ENCODE measurements at places on chromosomes 16 and 17.

DNA sequence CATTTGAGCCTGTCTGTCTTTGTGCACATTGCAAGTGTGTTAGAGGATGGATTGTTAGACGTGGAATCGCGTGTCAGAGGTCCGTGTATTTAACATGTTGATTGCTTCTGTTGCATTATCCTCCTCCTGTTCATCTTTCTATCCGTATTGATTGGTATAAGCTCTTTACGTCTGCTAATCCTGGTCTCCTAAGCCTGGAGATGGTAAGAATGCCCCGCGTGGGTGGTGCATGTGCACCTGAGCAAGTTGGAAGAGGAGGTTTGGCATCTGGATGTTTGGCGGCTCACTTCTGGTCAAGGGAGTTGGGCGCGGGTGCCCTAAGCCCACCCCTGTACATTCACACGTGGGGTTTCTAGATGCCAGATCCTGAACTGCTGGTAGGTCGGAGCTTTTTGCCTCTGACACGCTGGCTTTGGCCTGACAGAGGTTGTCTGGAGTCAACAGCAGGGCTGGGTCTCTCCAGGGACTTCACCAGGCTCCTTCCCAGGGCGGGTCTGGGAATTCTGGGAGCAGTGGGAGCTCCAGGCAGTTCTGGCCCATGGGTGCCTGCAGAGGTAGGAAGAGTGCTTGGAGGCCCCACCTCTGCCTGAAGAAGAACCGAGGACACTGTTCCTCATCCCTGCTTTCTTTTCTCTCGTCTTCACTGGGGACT is 107.3 kb downstream of the OR1D5 start:
- DNase-seq, result no peak

GRCh38 chr17:42203354-42203753 is 9.1 kb upstream of the GHDC start:
- DNase-seq, result no peak

DNA sequence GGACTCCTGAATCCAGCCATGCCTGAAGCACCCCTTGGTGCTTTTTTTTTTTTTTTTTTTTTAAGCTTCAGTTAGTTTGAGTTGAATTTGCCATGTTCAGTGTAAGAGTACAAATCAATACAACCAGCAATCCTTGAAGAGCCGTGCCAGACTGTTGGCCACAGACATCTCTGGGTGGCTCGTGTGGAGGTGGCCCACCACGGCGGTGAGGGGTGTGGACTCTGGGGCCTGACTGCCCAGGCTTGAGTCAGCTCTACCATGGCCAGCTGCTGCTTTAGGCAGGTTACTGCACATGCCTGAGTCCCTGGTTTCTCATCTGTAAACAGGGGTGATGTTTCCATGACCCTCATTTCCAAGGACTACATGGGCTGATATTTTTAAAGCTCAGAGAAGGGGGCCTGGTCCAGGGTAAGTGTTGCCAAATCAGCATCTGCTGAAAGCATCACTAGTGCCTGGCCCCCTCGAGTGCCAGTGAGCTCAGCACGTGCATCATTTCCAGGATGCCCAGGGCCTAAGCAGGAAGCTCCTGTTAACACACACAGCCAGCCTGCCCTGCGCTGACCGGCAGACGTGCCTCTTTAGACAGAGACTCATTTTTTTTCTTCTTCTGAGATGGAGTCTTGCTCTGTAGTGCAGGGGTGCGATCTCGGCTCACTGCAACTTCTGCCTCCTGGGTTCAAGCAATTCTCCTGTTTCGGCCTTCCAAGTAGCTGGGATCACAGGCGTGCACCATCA is 90.1 kb downstream of the DNAH17 start:
- no peak for DNase-seq

DNA sequence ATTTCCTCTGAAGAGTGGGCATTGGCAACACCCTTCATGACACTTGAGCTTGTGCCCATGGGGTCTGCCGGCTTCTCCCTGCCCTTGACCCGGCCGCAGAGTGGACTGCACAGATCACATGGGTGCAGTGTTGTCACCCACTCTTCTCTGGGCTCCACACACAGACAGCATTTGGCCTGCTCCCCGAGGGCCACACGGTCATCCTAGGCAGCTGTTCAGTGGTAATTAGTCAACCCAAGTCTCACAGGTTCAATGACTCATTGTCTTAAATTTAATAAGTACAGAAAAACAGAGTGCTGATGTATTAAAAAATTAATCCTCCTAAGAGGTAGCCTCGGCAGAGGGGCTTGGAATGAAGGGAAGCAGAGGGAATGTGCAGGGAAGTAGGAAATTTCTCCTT is 204.8 kb downstream of the MSI2 start:
- DNase-seq, result no peak

DNA sequence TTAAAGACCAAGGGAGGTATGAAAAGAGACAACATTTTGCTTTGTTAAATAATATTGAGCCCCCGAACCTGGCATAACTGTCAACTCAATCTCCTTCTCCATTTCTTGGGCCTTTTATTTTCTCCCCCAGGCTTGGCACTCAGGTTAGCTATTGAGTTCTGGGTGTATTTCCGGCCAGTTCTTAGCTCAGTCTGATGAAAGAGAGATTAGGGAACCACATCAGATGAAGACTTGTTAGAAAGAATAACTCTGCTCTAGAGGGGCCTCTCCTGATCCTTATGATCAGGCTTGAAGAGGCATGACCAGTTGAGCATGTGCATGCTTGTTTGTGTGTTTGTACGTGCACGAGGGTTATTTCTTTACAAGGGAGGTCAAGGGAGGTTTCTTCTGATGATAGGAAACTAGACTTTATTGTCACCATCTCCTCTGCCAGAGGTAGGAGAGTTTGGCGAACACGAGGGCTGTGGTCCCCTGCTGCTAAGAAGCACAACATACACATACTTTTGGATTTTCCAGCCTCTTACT is 29.2 kb upstream of the HS3ST2 start:
- DNase-seq, result no peak

- DNase-seq, result peak; percentile 21
Observed at GRCh38 chr16:30997725-30998711, 12.4 kb downstream of the STX1B start.

- DNase-seq, result no peak
Observed at GRCh38 chr16:85570735-85571562, 42.2 kb upstream of the GSE1 start.

- no peak for DNase-seq
Observed at GRCh38 chr16:21563676-21564075, 35.7 kb upstream of the METTL9 start.

DNA sequence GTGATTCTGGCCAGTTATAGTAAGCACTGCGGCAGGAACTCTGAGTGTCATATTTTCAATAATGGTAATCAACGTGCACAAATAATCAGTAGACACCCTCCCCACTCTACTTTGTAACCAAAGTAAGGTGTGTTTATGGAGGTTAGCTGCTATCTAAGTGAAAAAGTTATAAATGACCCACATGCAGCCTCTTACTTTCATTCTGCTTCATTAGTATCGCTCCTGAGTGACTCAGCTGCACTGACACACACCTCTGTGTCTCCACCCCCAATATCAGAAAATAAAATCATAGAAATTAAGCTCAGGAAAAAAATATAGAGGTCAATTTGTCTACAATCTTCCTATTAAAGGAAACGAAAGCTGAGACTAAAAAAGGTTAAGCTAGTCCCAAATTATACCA is 64.1 kb upstream of the TRAP1 start:
- no peak for DNase-seq

DNA sequence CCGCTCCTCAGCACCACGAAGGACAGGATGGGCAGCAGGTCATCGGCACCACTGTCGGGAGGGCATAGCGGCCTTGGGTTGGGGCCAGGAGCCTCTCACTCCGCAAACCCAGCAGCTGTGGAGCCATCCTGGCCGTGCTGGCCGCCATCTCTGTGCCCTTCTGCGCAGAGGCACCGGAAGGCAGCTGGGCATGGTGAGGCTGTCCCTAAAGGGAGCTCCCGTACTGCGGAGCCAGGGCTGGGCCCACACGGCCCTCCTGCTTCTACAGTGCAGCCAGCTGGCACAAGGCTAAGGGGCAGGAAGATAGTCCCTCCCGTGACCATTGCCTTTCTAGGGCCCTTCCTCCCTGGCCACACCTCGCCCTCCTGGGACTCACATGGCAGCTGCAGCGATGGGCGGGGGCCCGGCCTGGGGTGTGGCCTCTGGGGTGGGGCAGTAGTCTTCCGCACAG is 7.0 kb upstream of the SPATA2L start:
- no peak for DNase-seq

GRCh38 chr16:9518051-9518450 is 426.6 kb downstream of the HAPSTR1 start:
- no peak for DNase-seq

- no peak for DNase-seq
Observed at GRCh38 chr16:75471723-75472633, 7.5 kb upstream of the TMEM170A start.

DNA sequence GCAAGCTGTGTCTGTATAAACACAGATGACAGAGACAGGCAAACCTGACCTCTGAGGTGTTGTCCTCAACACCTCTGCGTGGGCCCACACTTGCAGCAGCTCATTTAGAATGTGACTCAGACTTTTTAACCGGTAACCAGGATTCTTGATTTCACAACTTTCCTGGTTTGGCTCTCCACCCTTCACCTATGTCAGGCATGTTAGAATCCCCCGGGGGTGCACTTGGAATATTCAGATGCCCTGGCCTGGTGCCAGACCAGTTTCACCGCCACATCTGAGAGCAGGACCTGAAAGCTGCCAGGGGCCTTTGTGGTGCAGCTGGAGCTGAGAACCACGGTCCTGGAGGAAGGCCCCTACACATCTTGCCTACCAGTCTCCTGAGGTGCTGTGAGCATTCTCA is 4.8 kb downstream of the DHODH start:
- DNase-seq, result no peak

- no peak for DNase-seq
Observed at GRCh38 chr17:19945009-19945626, 32.5 kb downstream of the AKAP10 start.

GRCh38 chr16:27407133-27407532 is 5.2 kb downstream of the IL21R start:
- DNase-seq, result no peak

GRCh38 chr17:21842332-21843317 is 150.3 kb downstream of the KCNJ18 start:
- DNase-seq, result no peak

DNA sequence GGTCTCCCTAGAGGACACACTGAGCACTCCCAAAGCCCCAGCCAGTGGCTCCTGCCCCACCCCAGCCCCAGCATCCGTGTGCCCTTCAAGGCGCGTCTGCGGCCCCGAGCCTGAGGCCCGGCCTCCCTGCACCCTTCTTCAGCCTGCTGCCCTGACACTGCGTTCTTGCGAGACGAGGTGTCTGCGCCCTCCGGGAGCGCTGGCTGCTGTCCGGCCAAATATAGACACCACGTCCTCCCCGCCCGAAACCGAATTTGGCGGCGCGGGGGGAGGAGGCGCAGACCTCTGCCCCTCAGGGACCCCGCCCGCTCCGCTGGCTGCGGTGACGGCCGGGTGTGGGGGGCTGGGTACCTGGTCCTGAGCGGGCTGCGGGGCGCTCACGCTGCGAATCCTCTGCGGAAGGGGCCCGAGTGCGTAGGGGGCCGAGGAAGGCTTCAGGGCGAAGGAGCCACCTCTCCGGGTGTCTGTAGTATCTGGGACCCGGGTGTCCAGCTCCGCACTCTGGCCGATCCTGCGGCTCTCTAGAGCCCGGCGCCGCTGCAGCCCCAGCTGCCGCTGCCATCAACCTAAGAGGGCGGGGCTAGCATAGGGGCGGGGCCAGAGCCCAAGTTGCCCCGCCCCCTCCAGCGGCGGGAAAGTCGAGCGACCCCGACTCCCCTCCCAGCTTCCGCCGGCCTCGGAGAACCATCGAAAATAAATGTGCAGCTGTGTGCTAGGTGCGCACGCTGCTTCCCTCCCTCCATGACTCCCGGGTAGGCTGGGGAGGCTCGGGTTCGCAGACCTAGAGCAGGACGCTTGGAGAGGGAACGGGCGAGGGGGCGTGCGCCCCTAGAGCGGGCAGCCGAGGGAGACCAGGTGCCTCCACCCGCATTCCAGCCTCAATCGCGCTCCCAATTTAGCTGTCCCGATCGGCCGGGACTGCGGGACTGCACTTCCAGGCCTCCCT is at the start of gene CORO6:
Gene CORO6, minus strand, starts transcription at position 576 of the 946 bp plus-strand sequence. CDS start 1,491 bp downstream, outside the sequence.
- DNase-seq, result no peak

DNA sequence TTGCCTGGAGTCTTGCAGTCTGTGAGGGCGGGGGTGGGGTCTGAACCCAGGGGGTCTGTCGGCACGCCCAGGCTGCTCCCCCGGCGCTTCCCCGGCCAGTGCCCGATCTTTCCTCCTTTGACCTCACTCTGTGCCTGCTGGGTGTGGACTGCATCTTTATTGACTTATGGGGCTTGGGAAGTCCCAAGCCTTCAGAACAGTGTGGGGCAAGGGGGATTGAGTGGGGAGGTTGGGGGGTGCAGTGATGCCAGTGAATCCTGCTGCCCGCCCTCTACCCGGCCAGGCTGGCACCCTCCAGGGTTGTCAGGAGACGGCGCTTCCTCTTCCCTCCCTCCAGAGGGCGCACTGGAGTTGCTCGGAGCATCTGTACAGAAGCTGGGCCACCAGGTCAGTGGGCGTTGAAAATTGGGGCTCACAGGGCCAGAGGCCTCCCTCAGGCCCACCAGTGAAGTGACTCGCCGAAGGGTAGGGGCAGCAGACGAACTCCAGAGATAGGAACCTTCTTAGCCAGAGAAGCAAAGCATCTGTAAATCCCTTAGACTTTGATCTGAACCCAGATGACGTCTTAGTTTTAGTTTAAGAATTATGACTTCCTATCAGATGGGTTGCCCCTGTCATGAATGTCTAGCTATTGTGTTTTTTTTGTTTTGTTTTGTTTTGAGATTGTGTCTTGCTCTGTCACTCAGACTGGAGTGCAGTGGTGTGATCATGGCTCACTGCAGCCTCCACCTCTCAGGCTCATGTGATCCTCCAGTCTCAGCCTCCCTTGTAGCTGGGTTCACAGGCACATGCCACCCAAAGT is 184.8 kb upstream of the CIBAR2 start:
- DNase-seq, result peak; percentile 31

- DNase-seq, result no peak
Observed at GRCh38 chr17:7404737-7405349, 946 bp upstream of the TMEM256 start.

DNA sequence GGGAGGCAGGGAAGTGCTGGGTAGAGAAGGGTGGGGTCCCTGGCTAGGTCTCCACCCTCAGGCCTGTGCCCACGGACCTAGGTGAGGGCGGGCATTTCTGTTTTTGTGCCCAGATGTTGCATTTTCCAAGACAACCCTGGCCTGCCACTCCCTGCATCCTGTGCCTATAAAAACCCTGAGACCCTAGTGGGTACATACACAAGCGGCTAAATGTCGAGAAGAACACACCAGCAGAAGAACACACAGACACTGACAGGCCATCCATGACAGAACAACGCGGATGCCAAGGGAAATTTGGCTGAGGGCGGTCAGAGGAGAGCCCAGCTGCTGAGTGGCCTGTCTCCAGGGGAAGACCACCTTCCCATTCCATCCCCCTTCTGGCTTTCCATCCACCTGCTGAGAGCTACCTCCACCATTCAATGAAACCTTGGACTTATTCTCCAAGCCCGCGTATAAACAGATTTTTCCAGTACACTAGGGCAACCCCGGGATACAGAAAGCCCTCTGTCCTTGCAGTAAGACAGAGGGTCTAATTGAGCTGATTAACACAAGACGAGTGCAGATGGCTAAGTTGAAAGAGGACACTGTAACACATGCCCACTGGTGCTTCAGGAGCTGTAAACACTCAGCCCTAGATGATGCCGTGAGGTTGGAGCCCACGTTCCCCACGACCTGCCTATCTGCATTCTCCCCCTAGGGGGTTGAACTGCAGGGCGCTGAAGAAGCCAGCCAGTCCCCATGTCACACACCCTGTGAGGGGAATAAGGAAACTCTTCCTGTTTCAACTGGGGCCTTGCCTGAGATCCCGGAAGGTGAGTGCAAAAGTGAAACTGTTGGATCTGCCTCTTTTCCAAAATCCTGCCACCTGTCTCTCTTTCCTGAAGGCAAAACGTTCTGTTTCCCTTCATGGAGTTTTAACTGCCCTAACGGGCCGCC is 147.2 kb upstream of the COX10 start:
- no peak for DNase-seq

Measured in HCT116 (cell line).